NCI-H2171 (cell line): ENCODE measurements at places on chromosomes 4 and X.

DNA sequence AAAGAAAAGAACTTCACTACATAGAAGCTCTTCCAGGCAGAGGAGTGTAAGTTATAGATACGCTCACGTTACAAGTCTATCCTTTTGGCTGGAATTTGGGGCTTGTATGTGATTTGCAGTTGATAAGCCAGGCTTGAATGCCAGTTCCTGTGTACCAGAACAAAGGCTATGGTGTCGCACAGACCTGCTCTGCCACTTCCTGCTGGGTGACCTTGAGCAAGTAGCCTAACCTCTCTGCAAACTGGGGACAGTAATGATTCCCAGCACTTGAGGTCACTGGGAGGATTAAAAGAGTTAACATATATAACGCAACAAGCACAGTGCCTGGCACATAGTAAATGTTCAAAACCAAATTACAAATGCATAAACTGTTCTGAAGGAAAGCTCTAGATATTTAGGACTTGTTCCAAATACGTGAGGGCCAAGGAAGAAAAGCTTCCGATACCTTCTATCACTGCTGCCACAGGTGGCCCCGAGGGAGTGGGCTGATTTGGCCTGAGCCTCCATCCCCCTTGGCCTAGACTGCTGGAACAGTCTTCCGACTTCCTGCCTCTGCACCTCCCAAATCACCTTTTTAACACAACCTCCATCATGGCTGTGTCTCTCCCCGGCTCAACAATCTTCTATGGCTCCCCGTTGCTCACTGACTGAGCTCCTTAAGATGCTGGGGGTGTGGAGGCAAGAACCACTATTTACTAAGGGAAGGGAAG is 1.3 kb upstream of the SOWAHD start:
- DNase-seq = no peak

DNA sequence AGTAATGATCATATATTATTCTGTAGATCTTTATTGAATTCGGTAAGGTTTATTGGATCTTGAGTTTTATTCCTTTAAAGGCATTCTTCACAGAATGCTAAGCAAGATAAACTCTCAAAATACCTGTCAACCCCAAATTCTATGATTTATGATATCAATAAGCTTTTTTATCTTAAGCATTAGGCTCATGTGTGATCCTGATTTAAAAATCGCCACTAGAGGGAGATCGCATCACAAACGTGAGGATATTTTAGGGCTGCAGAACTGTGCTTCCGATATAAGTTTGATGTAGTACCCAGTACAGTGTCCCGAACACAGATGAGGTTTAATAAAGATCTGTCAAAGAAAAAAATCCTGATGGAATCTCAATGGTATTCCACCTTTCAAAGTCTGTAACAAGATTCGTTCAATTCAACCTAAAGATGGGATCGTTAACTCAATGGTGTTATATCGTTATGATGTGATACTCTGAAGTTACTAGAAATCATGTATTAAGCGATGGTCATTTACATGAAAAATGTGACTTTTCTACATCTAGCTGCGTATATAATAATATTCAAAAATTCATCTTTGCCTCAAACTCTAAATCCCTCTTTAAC is 169.0 kb downstream of the CORIN start:
- DNase-seq = peak; percentile 5

DNA sequence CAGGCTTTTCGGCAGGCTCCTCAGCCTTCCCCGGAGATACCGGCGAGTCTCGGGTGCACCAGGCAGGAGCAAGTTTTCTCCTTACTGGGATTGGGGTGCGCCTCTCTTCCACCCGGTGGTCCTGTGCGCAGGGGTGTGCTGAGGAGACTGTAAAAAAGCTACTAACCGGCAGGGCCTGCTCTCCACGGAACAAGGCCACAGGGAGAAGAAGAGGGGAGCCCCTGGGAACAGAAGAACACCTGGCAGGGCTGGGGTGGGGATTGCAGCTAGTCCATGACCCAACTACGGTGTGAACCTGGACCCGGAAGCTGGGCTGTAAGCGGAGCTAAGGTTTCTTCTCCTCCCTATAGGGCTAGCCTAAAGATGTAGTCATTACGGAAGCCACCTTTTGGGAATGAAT is 17.7 kb upstream of the ZIC3 start:
- no peak for DNase-seq

- DNase-seq = peak; percentile 51
Observed at GRCh38 chr4:7831330-7831729, 108.3 kb downstream of the AFAP1 start.

GRCh38 chrX:140505421-140506337 is 810 bp upstream of the SOX3 start:
- DNase-seq = no peak

DNA sequence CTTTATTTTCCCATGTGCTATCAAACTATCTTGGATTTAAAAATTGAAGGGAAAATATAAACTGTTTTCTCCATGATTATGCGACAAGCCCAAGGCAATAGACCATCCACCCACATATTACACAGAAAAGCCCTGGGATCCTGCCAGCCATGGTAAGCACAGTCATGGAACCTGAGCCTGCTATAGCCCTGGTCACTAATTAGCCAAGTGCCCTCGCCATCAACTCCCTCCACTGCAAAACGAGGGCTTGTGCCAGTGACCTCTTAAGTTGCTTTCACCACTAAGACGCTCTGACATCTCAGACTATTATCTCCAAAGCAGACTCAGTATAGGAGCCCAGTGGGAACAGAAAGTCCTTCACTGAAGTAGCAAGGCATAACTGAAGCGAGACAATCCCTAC is 69.2 kb downstream of the NLGN4X start:
- no peak for DNase-seq

GRCh38 chr4:2365054-2365912 is 53.2 kb downstream of the ZFYVE28 start:
- no peak for DNase-seq

DNA sequence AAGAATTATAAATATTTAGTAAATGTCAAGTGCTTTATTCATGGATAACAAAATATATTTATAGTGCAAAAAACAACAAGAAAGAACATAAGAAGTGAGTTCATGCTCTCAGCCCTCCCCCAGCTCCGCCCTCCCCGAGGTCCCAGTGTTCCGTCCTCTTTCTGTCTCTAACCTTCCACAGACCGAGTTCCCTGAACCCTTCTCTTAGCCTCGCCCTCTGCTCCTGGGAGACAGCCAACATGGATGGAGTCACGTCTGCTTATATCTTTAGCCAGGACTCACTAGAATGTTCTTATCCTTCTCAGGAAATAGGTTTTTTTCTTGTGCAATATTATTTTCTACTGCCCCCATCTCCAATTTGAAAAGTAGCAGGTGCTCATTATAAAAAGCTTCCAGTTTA is 40.1 kb upstream of the HELT start:
- no peak for DNase-seq

- no peak for DNase-seq
Observed at GRCh38 chrX:43527801-43528200, 128.3 kb upstream of the MAOA start.

DNA sequence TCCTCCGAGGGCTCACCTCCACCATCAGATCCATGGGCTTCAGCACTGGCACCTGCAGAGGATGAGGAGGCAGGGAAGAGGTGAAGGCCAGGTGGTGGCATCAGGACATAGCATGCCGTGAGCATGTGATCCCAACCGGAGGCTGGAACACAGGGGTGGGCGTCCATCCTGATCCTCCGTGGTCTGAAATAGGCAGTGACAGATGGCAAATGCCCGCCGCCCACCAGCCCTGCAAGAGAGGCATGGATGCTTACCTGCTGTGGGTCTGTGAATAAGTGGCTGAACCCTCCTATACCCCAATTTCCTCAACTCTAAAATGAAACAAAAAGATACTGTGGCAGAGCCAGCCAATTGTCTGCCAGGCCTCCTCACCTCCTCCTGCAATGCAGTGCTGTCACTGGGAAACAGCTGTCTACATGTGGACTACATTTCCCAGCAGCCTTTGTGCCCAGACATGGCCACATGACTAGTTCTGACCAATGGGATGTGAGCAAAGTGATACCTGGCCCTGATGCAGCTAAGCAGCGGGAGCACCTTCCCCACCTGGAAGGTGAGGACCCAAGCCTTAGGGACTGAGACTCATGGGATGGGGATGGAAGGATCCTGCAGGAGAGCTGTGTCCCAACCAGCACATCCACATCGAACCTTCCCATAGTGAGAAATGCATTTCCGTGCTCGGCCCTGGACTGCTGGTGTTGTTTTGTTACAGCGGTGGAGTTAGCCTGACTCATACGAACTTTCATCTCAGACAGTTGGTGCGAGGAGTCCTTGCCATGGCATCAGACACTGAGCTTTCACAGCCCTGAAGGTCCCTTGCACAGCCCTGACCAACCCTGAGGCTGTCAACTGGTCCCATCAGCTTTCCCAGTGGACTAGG is 99.5 kb downstream of the PPP2R2C start:
- no peak for DNase-seq

DNA sequence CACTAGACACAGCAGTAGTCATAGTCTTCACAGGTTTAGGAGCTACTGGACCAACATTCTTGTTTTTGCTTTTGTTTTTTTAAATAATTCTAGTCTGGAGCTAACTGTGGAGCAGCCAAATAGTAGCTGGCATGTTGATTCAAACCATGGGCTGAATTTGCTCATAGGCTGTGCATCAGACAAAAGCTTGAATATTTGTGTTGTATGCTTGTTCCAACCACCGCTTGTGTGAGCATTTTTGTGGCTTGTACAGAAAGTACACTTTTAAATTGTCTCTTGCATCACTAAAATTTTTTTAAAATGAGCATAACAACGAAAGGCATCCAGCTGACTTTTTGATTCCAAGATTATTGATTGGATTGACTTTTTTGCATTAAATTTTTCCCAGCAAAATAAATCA is 39.6 kb downstream of the CCNI start:
- no peak for DNase-seq
